ENCODE measurements at places on chromosomes 4 and X.

DNA sequence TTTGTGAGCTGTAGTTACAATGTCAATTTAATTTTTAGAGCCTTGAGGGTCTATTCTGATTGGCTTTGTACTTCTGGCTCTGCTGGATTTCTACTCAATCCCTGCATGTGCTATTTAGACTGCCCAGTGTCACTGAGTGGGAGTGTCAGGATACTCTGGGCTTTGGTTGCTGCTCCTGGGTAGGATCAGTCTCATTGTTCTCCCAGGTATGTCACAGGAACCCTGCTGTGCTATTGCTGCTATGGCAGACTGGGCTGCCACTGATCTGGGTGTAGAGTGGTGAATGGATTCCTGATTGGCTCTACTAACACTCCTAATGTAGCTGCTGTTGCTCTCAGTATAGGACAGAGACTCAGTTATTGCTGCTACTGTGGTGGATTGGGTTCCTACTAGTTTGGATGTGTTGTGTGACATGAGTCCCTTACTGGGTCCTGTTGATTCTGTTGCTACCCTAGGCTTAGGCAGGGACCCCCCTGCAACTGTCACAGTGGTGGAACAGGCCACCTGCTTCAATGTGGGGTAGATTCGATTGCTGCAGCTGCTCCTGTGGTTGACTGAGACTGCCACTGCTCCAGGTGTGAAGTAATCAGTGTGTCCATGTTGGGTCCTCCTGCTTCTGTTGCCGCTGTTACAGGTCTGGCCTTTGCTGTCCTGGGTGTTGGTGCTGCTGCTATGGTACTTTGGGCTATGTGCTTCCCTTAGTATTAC lies 707.8 kb upstream of the AMOT start:
- no peak for DNase-seq

DNA sequence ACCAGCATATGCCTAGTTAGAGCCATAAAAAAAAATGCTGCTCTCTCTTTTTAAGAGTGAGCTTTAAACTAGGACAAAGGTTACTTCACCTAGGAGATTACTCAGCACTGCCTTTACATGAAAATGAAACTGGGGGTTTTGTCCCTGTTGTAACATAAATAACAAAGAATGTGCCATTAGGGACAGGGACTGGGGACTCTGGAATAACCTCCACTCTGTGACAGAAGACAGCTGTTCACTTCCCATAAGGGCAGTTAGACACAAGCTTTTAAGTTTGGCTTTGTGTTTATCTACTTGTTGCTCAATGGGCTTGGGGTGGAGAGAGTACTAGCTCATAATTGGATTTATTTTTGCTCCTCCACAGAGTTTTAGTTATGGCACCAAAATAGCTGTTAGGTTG lies 11.9 kb downstream of the ENPEP start:
- DNase-seq = no peak

- no peak for DNase-seq
Observed at GRCh38 chr4:140861359-140862176, 105.4 kb upstream of the TBC1D9 start.

GRCh38 chr4:126976850-126977632 lies 655.7 kb upstream of the INTU start:
- DNase-seq = no peak

- DNase-seq = no peak
Observed at GRCh38 chr4:15250021-15250441, 177.8 kb upstream of the C1QTNF7 start.

- no peak for DNase-seq
Observed at GRCh38 chr4:157576671-157577217, 356.2 kb downstream of the GRIA2 start.

DNA sequence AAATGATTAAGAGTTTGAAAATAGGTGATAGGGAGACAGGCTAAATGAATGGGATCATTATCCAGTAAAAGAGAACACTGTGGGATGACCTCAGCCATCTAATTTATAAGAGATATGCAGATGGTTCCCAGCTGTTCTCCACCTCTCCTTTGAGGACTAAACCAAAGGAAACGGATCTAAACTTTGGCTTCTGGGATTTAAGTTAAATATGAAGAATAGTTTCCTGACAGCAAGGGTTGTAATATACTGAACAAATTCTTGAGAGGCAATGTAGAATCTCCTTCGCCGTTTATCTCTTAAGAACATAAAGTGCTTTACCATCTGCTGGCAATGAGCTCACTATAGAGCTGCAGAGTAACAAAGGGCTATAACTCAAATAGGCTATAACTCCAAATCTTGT lies 35.4 kb upstream of the HPGDS start:
- DNase-seq = no peak

GRCh38 chr4:160352637-160353036 lies 1249.8 kb downstream of the RAPGEF2 start:
- DNase-seq = no peak

- no peak for DNase-seq
Observed at GRCh38 chrX:10341309-10341708, 184.5 kb downstream of the CLCN4 start.

DNA sequence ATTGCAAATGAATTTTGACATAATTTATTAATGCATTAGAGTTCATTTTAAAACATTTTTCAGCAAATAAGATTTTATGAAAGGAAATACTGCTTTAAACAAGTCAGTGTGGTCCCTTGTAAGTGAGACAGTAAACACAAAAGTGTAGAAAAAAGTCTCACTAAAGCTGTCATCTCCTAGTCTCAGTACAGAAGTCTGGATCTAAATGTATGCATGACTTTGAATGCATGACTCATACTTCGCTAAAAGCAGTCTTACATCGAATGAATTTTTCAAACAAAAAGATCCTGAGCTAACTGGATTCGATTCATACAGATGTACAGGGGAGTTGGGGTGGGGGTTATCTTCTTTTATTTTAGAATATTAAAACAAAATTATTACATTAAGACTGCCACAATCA lies 207.4 kb upstream of the VCX start:
- no peak for DNase-seq

DNA sequence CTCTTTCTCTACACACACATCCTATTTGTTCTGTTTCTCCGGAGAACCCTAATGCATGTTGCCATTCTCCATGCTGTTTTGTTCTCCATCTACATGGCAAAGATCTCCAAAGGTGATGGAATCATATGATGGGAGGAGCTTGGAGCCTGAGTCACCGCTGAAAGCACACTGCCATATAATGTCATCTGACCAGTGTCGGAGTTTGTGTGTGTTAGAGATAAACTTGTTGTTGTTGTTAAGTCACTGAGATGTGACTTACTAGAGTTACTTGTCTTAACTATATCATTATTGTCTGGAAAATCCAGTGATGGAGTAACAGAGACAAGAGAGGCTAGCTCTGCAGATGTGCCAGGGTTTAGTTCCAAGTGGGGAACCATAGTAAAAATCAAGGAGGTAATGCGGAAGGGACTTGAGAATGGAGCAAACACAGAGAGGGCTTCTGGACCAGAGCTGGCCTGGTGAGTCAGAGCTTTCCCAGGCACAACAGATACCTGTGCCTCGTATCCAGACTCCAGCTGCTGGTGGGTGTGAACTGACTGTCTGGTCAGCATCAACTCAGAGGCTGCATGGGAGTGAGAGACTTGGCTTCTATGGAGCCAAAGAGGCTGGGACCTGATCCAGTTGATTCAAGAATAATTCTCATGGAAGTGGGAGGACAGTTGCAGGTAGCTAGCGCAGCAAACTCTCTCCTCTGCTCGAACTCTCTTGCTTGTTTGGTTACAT lies 30.6 kb upstream of the CCKAR start:
- DNase-seq = no peak

DNA sequence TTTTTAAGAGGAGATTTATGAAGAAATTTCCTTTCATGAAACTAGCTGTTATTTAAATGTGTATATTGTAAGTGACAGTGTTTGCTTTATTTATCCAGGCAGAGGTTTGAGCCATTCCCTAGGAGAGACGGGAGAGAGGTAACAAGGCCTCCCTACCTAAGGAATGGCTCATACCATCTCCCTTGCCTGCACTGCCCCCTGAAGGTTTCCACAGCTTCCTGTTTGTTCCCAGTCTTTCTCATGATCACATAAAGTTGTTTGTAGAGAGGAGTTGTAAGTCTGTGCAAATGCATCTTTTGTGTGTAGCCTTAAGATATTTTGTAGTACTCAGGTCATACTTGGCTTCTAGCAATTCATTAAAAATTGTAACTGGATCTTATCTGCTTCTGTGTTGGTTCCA lies 1504.5 kb upstream of the PCDH10 start:
- no peak for DNase-seq

DNA sequence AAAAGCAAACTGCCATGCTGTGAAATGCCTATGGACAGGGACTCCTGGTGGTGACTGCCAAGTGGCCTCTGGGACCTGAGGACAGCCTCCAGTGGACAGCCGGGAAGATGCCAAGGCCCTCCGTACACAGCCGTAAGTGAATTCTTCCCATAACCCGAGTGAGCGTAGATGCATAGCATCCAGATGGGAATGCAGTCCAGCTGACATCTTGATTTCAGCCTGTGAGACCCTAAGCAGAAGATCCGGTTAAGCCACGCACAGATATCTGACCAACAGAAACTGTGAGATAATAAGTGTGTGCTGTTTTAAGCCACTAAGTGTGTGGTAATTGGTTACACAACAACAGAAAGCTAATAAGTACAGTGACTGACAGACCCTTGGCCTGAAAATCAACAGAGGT lies 55.9 kb downstream of the TMEM156 start:
- DNase-seq = no peak

DNA sequence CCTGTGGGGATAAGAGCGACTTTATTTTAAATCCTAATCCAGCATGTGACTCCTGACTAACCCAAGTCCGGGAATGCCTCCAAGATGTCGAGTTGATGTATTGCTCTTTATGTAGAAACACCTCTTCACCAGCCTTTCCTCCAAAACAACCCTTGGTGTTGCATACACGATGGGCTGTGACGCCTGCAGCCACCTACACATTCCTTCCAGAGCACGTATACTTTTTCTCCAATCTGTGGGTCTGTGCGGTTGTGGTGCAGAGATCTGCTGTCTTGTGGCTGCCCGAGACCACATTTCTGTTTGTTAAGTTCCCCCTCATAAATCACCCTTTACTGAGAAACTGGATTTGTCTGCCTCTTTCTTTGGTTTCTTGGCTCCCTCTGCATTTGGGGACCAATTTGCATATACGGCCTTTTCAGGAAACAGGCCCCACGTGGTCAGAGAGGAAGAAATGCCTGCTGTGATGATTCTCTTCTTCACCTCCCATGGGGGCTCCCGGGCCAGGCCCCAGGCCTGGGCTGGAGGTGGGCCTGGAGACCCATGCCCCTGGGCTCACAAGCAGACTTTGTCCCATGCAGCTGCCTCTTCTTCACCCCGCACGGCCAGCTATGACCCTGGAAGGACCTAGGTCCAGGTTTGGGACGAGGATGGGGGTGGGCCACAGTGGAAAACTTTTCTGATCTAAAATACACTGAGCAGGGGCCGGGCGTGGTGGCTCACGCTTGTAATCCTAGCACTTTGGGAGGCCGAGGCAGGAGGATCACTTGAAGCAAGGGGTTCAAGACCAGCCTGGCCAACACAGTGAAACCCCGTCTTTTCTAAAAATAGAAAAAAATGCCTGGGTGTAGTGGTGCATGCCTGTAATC lies 21.4 kb upstream of the AFAP1 start:
- no peak for DNase-seq

DNA sequence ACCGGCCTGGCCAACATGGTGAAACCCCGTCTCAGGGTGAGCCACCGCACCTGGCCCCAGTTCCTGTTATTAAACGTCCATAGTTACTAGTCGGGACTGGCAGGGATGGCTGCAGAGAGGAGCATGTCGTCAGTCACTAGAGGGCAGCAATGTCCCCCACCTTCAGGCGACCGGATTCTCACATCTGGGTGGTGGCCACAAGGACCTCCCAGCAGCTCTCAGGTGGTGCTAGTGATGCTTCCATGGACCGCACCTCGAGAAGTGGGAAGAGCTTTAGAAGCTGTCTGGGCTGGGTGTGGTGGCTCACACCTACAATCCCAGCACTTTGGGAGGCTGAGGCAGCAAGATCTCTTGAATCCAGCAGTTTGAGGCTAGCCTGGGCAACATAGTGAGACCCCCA lies 13.3 kb upstream of the IL3RA start:
- peak; percentile 41 for DNase-seq

DNA sequence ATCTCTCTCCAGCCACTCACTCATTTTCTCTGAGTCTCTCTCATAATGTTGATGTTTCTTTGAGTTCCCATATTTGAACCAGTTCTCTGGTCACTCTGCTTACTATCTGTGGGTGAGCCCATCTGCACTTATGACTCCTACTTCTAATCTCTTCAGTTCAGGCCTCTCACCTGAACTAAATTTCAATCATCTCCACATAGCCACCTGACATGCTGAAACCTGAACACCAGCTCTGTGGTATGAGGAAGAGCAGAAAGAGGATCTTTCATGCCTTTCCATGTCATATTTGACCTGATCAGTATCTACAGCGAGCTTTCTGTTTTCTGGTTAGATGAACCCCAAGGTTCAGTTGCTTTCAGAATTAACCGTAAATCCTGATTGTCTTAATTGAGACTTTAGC lies 122.2 kb upstream of the ESX1 start:
- DNase-seq = no peak

DNA sequence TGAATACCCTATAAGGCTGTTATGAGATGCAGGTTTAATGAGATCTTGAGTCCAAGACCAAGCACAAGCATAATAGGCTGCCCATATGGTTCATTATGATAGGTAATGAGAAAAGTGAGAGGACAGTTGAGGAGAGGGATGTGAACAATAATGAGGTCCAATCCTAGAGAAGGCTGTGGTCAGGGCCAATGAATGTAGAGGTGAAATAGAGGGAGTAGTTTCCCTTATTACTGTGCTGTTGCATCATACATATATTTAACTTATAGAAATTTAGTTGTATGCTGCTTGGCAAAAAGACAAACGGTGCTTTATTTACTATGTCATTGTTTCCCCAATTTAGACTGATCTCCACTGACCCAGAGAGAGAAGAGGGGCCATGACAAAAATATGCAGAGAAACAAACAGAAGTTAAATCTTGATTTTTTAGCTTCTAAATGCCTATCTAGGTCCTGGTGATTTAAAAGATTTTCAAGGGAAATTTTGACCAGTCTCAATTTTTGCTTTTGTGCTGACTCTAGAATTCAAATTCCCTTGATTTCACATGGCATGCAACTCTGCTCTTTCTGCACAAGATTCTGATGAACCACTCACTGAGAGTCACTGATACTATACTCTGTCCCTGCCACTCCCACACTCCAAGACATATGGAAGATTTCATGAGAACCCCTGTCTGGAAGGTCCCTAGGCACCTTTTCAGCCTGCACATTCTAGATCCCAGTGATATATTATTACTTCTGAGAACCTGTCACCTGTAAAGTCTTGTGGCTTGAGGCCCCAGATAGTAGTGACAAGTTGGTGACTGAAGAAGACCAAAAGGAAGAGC lies 159.7 kb downstream of the VSIG4 start:
- no peak for DNase-seq

- no peak for DNase-seq
Observed at GRCh38 chrX:132292793-132293192, 73.5 kb upstream of the RAP2C start.

- no peak for DNase-seq
Observed at GRCh38 chr4:185764876-185765275, 47.1 kb downstream of the SORBS2 start.

- no peak for DNase-seq
Observed at GRCh38 chr4:153759407-153760316, at the start of gene RNF175. RNF175 (minus strand) TSS chr4:153760024; CDS start chr4:153759862, 162 bp downstream.
